ELR (cell line): ENCODE measurements at places on chromosomes 5 and 9.

- DNase-seq: peak; percentile 59
Observed at GRCh38 chr5:108858959-108859358, 111.3 kb downstream of the FER start.

DNA sequence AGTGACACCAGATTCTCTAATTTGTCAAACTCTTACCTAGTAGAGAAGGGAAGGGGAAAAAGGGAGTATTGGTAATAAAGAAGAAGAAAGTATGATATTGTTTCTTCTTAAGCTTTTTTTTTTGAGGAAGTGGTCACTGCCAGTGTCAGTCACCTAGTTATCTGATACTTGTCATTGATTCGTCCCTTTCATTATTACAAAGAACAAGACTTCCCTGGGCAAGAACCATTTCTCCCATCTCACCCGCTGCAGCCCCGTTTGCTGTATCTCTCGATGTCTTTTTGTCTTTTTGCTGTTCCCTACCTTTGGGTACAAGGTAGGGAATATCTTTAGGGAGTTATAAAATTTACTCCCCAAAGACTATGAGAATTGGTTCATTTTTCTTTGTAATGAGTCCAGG lies 249.0 kb downstream of the ARHGAP26 start:
- no peak for DNase-seq

DNA sequence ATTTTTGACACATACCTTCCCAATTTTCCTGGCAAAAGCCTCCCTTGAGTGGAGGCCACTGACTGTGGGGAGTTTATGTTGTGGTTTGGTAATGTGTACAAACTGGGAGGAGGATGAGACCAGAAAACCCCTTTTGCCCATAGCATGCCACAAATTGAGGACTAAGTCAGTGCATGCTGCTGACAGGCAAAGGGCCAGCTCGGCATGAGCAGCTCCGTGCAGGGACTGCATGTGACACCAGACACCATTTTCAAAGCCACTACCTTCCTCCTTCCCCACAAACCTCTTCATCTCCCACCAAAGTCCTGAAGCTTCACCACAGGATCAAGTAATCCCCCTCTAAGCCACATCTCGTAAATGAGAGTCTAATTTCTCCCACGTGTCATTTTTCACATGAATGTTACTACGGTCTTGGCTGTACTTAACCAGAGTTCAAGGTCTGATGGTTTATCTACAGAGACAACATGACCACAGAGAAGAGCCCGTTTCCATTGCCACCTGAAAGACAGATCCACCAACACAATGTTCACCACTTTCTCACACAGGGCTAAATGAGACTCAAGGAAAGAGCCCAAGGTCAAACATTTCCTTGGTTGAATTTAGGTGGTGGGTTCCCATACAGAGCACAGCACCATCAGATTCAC lies 106.5 kb downstream of the NFIB start:
- no peak for DNase-seq

- DNase-seq: no peak
Observed at GRCh38 chr5:133241179-133242092, 189.6 kb downstream of the HSPA4 start.

GRCh38 chr5:176400382-176401156 lies 12.0 kb downstream of the HIGD2A start:
- no peak for DNase-seq

GRCh38 chr5:464843-465590 lies 22.0 kb downstream of the EXOC3 start:
- DNase-seq: no peak

DNA sequence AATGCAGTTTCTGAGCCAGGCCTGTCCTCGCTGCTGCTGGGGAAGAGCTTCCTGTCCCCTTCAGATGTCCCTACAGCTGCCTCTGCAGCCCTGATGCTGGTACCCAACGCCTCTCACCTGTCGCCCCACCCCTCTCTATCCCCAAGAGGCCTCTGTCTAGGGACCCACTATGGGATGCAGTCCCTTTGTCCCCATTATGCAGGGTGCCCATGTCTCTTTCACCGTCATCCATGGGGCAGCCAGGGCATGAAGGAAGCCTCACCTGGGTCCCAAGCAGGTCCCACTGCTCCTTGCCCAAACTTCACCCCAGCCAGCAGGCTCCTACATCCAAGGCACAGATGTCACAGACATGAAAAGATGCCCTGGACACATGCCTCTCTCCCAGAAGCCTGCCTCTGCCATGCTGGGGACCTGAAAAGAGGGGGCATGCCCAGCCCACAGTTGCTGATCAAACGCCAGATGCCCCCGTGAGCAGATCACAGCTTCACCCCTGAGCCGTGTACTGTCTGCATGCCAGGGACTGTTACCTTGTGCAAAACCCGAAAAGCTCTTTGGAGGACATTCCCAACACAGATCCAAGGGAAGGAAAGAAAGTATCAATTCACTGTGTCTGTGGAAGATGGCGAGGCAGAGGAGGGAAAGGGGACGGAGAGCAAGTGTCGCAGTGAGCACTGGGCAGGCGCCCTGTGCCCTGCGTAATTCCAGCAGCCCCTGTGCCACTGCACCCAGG lies 81.0 kb downstream of the ADAMTS2 start:
- no peak for DNase-seq

DNA sequence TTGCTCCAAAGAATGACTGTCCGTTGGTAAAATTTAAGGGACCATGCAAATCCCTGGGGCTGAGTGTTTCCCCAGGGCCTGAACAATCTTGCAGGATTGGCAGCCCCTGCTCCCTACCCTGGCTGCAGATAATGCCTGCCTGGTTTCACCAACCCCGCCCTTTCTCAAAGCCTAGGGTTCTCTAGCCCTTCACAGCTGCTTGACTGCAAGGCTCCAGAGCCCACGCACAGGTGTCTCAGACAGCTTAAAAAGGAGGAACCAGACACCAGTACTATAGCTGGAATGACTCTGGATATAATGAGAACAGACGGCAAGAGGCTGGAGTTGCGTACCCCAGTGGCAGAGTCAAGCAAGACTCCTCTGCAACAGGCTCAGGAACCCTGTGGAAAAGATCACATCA lies 25.2 kb upstream of the TNIP1 start:
- DNase-seq: no peak

DNA sequence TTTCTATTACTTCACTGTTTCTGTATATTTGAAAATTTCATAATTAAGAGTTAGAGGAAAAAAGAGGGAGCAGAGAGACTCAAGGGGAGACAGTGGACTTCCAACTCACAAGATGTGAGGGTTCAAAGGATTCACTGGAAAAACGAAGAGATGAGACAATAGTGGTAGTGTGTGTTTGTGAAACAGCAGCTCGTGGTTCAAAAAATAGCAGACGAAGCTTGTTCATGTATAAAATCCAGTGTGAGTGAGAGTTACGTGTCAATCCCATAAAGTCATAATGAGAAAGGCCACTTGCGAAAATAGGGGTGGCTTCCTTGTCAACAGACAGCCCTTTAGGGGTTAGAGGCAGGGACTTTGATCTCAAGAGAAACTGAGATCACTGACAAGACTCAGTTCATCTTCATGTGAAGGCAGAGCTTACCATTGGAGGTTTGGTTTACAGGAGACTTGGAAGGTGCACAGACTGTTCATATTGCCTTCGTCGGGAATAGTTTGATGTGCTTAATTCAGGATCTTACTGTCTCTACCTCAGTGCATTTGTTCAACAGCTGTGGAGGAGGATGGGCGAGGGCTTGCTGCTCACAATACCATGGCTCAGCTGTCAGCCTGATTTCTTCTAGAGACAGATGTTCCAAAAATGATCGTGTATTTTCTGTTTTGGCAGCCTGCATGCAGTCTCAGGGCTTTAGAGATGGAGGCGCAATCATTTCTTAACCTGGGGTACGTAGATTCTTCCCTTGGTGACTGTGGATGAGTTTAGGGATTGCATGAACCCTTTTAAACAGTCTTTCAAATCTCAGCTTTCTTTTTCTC lies 105.7 kb upstream of the KLF9 start:
- DNase-seq: no peak

DNA sequence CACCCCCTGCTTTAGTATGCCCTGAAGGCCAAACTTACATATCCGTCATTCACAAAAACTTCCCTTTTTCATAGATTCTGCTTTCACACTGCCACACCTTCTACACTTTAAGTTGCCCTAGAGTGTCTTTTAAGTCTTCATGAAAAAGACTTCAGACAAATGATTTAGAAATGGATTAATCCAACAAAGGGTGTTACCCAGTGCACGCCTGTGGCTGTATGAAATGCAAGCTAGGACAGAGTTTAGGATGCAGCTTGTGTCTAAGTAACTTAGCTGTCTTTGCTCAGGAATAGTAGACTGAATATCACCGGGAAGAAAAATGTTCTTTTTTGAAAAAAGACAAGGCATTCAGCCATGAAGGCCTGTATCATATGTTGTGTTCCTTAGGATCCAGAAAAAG lies 210.0 kb downstream of the MPDZ start:
- no peak for DNase-seq

DNA sequence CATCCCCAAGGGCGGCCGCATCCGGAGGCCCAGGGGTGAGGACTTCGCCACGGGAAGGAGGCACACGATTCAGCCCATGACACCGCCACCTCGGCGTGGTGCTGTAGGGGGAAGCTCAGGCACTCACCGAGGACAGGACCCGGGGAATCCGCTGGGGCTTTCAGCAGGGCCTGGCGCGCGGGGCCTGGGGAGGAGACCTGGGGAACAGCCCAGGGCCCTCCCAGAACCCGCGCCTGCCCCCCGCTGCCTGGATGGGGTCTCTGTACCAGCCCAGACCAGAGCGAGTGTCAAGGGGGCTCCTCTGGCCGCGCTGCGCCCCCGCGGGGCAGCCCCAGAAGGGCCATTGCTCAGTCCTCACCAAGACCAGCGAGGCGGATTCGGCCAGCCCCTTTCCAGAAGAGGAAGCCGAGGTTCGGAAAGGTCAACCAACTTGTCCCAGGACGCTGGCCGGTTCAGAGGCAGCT lies 12.8 kb downstream of the COL23A1 start:
- no peak for DNase-seq

DNA sequence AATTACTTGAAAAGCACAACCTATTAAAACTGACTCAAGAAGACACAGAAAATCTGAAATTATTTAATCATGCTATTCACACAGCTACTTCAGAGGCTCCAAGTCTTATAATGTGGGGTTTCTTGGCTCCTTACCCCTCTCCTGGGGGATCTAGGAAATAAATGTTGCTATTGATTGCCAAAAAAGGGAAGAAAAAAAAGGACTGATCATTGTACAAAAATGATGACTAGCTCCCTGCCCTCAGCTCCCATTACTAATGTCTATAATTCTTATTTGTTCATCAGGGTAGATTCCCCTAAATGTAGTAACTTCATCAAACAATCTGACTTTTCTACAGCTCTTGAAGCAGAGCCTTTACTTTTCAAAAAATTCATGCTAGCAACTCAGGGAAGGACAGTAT lies 3.3 kb upstream of the SMC5 start:
- peak; percentile 54 for DNase-seq

GRCh38 chr5:6159832-6160430 lies 218.4 kb downstream of the MED10 start:
- DNase-seq: no peak

DNA sequence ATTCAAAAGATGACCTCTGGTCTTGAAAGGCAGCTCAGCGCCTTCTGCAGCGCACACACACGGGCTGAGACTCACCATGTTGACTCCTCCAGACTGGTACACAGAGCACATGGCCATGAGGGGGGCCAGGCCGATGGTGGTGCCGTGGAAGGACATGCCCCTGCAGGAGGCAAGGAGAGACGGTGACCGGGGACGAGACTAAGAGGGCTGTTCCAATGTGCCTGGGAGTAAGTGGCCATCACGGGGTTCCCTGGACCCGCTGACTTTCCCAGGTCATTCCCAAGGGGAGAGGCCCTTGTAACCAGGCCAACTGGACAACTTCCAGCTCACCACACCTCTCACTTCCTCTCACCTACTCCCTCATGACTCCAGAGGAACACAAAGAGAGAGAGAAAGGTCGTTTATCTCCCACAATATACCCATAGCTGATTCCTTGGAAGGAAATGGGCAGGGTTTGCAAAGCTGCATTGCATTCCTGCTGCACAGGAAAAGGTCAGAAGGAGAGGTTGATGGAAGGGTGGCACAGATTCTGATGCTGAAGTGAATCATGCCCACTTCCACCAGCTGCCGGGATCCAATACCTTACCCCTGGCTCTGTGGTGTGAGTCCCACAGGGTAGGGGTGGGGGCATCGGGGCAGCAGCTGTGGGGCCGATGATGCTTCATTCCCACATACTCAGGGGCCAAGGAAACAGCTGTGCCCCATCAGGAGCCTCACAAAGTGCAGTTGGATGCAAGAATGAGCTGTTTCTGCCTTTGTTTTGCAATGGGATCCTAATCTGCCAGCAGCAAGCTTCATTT lies 47.2 kb downstream of the NIPAL4 start:
- no peak for DNase-seq

- DNase-seq: no peak
Observed at GRCh38 chr9:131943351-131943841, 136.3 kb downstream of the MED27 start.

DNA sequence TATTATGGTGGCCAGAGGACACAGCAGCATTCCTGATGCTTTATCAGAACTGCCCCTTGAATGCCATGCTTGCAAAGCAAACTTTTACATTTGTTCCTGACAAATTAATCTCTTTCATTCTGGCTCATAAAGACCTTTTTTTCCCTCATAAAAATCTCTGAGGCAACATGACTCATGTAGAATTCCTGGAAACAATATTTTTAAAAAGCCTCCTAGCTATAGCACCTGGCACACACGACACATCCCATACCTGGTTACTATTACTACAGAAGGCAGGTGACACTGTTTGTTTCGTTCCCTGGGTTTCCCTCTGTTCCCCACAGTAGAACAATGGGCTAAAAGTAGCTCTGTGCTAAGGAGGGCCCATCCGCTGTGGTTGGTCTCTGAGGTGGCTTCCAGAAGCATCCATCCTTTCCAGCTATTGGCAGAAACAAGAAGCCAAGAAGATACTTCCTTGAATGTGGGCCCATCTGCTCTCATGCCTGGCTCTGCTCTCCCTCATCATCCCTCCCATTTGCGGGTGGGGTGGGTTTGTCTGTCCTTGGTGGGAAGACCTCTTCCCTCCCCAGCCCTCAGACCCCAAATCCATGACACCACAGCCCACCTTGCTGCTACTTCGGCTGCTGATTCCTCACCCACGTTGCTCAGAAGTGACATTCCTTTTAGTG lies 59.1 kb downstream of the GALNT12 start:
- DNase-seq: peak; percentile 21
